Neural progenitor cell (in vitro differentiated cells): ENCODE measurements at places on chromosomes 1 and 21. TPM values are rescaled to one million over a fixed set of nuclear protein-coding genes. Genes with fewer than 3 reads are reported as not detected.

SDHC gene
- 61.2 and 95.7 TPM in 2 replicates for total RNA-seq

RGS2 gene
- total RNA-seq, result 13.4 and 14.4 TPM in 2 replicates

DNA sequence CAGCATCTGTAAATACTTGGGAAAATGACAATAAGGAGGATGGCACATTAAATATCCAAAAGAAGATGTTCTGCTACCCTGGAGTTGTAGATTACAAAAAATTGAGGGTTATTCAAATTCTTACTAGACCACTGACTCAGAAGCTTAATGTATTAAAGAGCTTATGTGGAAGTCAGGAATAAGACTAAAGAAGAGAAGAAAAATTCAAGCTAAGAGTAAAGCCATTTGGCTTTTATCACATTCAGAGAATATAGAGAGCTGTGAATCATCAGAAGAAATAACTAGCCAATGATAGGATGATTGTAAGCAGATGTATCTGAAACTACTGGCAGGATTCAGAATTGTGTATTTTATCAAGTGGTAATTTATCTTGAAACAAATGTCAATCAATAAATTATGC lies 237.0 kb downstream of the TBX15 start:
- H3K27ac ChIP-seq, result no peak overlapping the region
- H3K4me1 ChIP-seq, result peaks cover 6% of the 10 kb centered on the region
- no peaks in the 10 kb centered on the region for H3K27me3 ChIP-seq
- no peak for DNase-seq
- H3K4me3 ChIP-seq, result no peak overlapping the region

GBP5 gene
- not detected in 2 replicates for total RNA-seq
